Uterus (tissue), 4 donors: ENCODE measurements at places on chromosomes 11 and 22. TPM values are rescaled to one million over a fixed set of nuclear protein-coding genes. Genes with fewer than 3 reads are reported as not detected.

GRCh38 chr11:92727123-92727522, 242.3 kb upstream of the MTNR1B start:
- DNase-seq: no peak

DNA sequence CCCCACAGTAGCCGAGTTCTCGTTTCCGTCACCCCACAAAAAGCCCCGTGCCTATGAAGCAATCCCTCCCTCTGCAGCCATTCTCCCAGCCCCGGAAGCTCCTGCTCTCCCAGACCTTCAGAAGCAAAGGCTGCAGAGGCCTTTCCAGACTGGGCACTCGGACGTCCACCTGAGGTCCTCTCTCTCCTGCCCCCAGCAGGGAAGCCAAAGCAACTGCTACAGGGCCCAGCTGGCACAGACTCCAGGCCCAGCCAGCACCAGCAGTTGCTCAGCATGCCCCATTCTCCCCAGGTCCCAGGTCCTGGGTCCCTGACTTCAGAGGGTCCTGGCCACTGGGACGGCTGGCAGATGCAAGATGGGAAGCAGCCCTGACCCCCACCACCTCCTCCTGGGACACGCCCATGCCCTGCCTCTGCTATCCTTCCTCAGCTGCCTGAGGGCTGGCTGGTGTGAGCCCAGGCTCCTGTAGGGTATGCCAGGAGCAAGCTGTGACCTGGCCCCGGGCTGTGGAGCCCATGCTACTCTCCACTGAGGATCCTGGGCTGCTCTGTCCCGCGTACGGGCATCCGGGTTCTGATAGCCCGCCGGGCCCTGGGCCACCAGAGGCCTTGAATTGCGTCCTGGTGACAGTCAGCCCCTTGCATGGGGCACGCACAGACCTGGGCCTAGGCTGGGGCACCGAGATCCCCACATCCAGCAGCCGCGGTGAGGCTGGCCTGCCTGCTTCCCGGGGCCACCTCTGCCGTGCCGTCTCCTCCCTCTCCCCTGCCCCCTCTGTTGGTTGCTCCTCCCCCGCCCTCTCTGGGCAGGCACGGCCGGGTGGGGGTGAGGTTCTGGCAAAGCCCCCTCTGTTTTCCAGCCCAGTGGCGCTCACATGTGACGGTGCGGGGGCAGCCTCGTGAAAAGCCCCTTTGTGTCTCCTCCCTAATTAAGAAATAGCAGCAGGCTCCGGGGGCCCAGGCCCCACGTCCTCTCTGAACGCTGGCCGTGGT, 1310.3 kb downstream of the BRD1 start:
- no peak for DNase-seq

GRCh38 chr11:27394781-27395228, 31.8 kb upstream of the CCDC34 start:
- no peak for DNase-seq

TMEM86A gene
- 1.3 TPM for total RNA-seq

GRCh38 chr22:32660292-32660691, 141.2 kb upstream of the TIMP3 start:
- peak; percentile 69 for DNase-seq
